ENCODE measurements at places on chromosomes 6 and 20.

DNA sequence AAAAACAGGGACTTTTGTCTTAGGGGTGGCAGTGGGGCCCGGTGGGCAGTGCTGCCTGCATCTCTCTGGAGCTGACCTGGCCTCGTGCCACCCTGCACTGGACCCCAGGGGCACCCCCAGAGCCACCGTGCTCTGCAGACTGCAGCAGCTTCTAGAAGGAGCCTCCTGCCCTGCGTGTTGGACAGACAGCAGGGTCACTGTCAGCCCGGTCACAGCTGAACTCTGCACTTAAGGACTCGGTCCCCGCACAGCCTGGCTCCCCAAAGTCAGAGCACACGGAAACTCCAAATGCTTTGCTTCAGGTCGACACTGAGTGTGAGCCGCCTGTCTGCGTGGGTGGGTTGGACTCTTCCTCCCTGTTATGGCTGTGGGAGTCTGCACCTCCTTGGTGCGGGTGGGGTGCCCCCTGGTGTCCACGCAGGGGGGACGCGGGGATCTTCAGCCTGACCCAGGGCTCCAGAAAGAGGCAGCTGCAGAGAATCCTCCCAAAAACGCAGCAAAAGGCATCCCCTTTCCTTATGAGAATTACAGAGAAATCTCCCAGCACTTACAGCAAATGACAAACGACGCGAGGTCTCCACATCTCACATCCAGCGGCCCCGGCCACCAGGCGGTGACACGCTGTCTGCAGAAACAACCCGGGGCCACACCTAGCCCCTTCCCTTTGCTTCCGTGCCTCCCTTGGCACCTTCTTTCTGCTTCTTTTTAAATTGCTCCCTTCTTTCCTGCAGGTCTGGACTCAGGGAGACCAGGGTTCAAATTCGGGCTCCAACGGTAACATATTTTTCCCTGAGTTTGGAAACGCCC, 36.3 kb upstream of the DACT2 start:
- no peak for DNase-seq

GRCh38 chr6:89270951-89271721, 44.0 kb downstream of the GABRR2 start:
- no peak for DNase-seq

- DNase-seq: peak; percentile 43
Observed at GRCh38 chr20:52744441-52744840, 227.7 kb upstream of the TSHZ2 start.

DNA sequence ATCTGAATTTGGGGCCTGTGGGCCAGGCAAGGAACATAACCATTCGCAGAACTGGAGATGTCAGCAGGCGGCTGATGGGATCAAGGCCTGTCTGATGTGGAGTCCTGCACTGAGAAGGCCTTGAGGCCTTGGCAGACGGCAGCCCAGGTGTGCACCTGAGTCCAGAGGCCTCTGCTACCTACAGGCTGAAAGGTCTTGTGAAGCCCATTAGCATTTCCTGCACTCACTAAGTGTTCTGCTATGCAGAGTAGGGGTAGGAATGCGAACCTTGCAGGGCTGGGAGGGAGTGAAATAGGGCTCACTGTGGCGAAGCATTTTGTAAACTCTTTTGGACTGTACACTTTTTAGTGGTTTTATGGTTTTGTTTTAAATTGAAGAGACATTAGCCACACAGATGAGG, 48.3 kb upstream of the RNF24 start:
- DNase-seq: no peak

- DNase-seq: peak; percentile 71
Observed at GRCh38 chr20:63544958-63545516, 2.5 kb downstream of the SRMS start.

- peak; percentile 47 for DNase-seq
Observed at GRCh38 chr6:149235130-149235561, 82.4 kb upstream of the TAB2 start.

DNA sequence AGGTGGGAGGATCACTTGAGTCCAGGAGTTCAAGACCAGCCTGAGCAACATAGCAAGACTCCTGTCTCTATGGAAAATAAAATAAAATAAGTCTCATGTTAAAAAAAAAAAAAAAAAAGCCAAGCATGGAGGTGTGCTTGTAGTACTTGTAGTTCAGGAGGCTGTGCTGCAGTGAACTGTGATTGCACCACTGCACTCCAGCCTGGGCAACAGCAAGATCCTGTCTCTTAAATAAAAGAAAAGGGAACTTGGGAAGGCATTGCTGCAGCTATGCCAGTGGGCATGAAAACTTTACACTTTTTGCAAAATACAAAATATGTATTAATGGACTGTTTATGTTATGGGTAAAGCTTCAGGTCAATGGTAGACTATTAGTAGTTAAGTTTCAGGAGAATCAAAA, 37.5 kb upstream of the REV3L start:
- DNase-seq: no peak

Data from foreskin keratinocyte (primary cell).